NCI-H446 treated with DMSO at 0.1 percent for 48 hours (cell line): ENCODE measurements at places on chromosomes 6 and 20.
A peak's percentile ranks its signal among the peaks of the same experiment; 100 is the strongest.

- no peak for DNase-seq
Measured at GRCh38 chr6:159174263-159174969, 5.2 kb downstream of the FNDC1 start.

- DNase-seq = no peak
Measured at GRCh38 chr6:47440719-47441118, 36.9 kb upstream of the CD2AP start.

GRCh38 chr6:112180095-112180820 lies 74.1 kb downstream of the LAMA4 start:
- peak; percentile 73 for DNase-seq

GRCh38 chr6:111461860-111462259 lies 21.2 kb downstream of the REV3L start:
- no peak for DNase-seq

- DNase-seq = no peak
Measured at GRCh38 chr6:163455552-163455951, 41.0 kb downstream of the QKI start.

GRCh38 chr20:36064658-36065426 lies 89.7 kb upstream of the EPB41L1 start:
- peak; percentile 74 for DNase-seq

GRCh38 chr6:167452338-167453081 lies 127.6 kb downstream of the TTLL2 start:
- no peak for DNase-seq

- DNase-seq = no peak
Measured at GRCh38 chr6:157487110-157487773, 106.3 kb downstream of the ZDHHC14 start.

GRCh38 chr6:19209202-19209601 lies 628.0 kb upstream of the ID4 start:
- DNase-seq = no peak

- no peak for DNase-seq
Measured at GRCh38 chr6:13479206-13479800, 8.1 kb downstream of the GFOD1 start.

GRCh38 chr6:63887002-63887751 lies 251.6 kb downstream of the PHF3 start:
- DNase-seq = no peak

DNA sequence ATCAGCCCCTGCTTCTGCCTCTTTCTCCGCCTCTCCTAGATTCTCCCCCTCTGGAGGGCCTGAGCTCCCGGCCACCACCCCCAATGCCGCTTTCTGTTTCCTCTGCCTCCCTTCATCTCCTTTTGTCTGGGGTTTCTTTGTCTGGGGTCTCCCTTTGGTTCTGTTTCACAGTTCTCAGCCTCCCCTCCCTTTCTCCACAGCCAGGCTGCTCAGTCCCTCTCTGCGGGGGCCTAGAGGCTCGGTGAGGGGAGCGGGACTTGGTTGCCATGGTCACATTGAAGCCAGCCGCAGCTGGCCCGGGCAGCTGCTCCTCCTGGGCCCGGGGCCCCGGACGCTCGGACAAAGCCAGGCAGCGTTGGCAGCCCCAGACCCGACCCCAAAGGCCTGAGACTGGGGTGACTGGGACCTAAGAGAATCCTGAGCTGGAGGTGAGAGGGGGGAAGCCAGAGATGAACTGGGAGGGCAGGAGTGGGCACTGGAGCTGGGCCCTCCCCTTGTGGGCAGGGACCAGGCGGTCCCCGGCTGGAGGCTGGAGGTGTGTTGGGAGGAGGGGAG lies 3.5 kb upstream of the DDR1 start:
- DNase-seq = no peak

- peak; percentile 79 for DNase-seq
Measured at GRCh38 chr20:63628246-63628975, 1.5 kb upstream of the GMEB2 start.

DNA sequence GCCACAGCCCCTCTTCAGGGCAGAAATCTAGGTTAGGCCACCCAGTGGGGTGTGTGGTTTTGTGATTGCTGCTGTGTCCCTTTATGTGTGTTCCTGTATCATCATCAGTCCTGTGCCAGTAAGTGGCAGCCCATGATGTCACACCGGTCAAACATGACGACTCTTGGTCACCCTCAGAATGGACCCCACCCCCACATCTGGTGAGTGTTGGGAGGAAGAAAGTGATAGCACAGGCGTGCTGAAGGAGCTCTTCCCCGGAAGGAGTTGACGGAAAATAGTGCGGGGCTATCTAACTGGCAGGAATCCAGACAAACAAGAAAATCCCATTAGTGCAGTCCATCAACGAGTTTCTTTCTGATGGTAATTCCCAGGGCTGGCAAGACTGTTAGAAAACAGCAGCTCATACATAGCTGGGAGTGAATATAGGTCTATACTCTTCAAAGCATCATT lies 33.4 kb upstream of the IL17A start:
- DNase-seq = no peak

DNA sequence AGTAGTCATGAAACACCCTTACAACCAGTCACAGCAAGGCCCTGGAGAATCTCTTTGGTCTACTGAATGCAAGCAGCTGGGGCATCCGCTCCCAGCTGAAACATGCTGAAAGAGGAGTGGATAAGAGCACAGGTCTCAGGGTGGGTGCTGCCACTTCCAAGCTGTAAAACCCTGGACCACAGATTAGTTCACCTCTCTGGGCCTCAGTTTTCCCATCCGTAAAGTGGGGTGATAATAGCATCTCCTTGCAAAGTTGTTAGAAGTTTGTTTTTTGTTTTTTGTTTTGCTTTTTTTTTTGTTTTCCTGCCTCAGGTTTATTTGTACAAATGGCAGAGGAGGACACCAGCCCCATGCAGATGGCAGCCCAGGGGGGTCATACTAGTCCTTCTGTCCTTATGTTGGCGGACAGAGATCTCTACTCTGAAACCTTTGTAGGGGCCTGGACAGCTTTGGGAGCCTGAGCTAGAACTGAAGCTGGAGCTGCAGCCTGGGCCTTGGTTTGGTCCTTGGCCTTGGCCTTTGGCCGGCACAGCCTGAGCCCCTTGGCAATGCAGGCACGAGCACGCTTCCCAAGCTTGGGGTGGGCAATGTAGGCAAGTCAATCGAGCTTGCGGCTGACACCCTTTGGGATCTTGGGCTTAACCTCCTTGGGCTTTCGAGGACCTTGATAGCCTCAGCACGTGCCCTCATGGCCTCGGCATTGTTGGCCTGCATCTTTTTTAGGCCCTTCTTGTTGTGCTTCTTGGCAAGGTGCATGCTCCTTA lies 38.2 kb downstream of the MRPL14 start:
- no peak for DNase-seq

- DNase-seq = no peak
Measured at GRCh38 chr20:41446456-41446855, 79.8 kb upstream of the EMILIN3 start.

- peak; percentile 67 for DNase-seq
Measured at GRCh38 chr6:56087421-56087820, 160.0 kb downstream of the COL21A1 start.

GRCh38 chr20:5222919-5223634 lies 93.7 kb downstream of the PROKR2 start:
- no peak for DNase-seq

DNA sequence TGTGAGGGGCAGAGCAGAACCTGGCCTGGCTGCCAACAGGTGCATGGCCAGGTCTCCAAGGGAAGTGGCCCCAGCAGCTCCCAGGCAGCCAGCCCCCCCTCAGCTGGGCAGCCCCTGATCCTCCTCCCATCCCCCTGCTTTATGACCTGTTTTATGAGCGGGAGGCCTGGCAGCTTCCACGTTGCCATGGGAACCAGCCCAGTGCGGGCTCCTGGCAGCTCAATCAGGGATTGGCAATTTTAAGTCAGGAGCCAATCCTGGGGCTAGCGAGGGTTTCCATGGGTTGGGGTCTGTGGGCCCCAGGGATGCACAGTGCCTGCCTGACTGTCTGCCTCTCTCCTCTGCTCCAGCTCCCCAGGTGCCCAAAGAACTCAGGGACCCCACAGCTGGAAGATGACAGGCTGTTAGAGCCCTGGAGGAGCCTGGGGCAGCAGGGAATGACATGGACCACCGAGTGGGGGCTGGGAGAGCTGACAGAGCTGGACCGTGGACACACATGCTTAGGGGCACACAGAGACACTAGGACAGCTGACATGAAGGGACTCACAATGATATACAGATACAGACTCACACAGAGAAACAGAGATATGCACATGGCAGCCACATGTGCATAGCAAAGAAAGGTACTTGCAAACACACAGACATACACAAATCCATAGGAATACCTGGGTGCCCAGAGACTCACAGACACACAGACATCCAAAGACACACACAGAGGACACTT lies 56.5 kb upstream of the SIRPA start:
- DNase-seq = peak; percentile 31

- no peak for DNase-seq
Measured at GRCh38 chr20:48783533-48784272, 44.1 kb downstream of the PREX1 start.

DNA sequence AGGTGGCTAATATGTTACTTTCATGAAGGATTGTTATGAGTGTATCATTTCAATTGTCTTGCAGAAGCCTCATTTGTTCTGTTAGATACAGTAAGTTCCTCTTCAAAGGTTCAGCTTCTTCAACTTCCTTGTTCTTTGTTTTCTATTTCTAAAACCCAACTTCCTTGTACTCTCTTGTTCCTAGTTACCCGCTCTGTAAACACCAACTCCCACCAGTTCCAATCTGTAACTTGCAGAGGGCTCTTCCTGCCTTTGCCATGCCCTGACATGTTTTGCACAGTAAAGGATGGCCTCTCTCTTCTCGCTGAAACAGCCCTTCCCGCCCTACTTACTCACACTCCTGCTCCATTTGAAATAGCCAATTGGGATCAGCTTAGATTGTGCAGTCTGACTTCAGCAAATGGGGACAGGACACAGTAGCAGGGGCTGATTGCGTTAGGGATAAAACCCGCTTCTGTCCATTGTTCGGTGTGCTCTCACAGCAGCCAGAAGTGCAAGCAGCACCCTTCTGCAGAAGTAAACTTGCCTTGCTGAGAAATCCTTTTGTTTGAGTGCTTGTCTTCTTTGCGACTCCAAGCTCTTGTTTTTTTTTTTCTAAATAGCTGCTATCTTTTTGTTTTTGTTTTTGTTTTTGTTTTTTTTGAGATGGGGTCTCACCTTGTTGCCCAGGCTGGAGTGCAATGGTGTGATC lies 45.9 kb upstream of the POU5F1 start:
- DNase-seq = no peak

DNA sequence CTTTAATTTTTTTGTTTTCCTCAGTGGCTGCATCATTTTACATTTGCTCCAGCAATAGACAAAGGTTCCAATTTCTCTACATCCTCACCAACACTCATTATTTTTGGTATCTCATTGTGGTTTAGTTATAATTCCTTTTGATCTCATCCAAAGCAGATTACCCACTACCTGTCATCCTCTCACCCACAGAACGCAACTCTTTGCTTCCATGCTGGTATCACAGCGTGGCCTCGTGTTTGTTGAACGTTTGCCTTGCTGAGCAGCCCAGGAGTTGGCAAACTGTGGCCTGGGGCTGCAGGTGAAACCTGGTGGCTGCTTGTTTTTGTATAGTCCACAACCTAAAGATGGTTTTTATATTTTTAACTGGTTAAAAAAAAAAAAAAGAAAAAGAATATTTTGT lies 181.9 kb downstream of the BCAS1 start:
- no peak for DNase-seq
